ENCODE measurements at places on chromosomes 2 and 18.
A peak's percentile ranks its signal among the peaks of the same experiment; 100 is the strongest.

DNA sequence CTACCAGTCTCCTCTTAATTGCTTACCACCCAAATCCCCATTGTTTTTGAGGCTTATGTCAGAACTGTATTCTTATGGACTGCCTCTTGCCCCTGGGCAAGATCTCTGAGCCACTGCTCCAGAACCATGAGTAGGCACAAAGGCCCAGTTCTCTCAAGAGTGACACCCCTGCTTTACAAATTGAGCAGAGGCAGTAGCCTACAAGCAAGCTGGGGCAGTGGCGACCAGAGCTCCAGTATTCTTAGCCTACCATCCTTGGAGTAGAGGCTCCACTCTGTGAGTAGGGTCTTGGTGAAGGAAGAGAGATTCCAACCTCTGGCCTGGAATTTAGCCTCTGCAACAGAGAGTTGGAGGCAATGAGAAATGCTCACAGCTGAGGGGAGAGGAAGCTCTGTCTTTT is 36.5 kb downstream of the WDR75 start:
- DNase-seq: no peak

DNA sequence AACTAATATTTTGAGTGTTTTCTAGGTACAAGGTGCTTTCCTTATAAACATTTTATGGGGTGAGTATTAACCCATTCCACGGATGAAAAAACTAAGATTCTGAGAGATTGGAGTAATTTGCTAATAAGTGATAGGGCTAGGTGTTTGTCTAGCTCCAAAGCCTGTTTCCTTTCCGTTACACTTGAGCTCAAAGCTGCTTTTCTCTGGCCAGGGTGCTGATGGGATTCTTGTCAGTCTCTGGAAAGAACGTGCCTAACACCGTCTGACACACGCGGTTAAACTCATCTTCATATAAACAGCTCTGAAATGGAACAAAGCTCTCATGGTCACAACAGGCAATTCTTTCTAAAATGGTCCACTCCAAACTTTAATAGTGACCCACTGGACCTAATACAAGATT is 2.0 kb upstream of the ANKRD29 start:
- DNase-seq: no peak

GRCh38 chr18:79948719-79949411 is 2.6 kb downstream of the SLC66A2 start:
- DNase-seq: no peak

DNA sequence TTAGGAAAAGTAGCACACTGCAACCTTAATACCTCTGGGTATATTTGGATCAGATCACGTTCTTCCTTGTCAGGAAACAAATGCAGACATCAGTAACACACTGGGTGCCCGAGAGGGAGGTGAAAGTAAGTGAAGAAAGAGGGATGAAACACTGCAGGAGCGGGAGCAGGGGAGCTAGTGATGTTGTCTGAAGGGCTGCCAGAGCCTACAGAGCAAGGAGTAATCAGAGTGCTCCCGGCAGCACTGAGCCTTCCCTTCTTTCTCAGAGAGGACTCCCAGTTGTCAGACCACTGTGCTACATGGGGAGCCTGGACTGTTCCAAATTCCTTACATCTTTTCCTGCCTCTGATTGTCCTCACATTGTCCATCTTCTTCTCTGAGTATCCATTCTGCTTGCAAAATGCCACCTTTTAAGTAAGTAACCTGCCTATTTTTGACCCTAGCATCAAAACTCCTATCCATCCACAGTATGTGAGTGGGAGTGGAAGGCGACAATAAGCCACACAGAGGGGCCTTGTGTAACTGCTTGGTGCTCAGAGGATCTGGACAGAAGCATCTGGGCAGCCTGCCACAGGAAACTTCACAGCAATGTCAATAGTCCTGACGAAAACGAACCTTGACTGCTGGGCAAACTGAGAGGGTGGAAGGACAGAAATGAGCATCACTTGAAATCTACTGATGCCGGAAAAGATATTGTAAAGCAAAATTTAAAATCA is 10.8 kb upstream of the NAB1 start:
- DNase-seq: no peak

DNA sequence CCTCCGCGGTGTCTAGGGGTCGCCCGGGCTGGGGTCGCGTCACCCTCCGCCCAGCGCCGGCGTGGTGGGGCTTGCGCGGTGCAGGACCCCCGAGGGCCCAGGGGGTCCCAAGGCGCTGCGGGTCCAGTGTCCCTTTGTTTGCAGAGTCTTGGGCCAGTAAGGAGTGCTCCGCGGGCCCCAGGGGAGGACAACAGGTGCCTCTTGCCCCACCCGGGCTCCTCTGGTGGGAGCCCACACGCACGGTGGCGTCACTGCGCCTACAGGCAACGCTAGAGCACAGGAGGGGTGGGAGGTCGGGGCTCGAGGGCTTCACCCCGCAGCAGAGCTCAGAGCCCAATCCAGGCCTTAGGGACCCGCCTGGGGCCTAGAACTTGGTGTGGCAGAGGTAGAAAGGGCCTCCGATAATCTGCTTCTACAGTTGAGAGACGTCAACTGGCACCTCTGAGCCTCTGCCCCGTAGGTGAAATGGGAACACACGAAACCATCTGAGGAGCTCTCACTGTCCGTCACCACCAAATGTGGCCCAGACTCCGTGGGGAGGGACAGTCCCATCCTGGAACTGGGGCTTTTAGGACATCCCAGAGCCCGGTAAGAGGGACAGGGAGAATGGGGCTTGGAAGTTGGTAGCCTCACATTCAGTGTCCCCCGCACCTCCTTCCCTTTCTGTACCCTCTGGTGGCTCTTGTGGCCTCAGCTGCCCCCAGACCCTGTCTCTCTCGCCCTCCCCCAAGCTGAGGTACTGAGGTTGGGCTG is 1.4 kb downstream of the ARID5A start:
- DNase-seq: peak; percentile 39
